ENCODE measurements at places on chromosomes 6 and 20. TPM values are rescaled to one million over a fixed set of nuclear protein-coding genes. Genes with fewer than 3 reads are reported as not detected.

Gene HLA-DRB1
- total RNA-seq: not detected

Gene DHX35
- total RNA-seq: 14.8 TPM

Gene ORC3
- 60.4 TPM for total RNA-seq

Gene ITPR3
- 11.4 TPM for total RNA-seq

Gene PLN
- not detected for total RNA-seq

Gene FOXP4
- total RNA-seq: 5.1 TPM

Gene C6orf52
- 2.2 TPM for total RNA-seq

Gene DSE
- total RNA-seq: 27.3 TPM

Gene SYTL3
- 17.5 TPM for total RNA-seq

Gene MAP7
- total RNA-seq: not detected
